ENCODE measurements at places on chromosomes 16 and 17.

- no peak for DNase-seq
These were observed 1.1 kb upstream of the DRC7 start for GRCh38 chr16:57693550-57693949.

DNA sequence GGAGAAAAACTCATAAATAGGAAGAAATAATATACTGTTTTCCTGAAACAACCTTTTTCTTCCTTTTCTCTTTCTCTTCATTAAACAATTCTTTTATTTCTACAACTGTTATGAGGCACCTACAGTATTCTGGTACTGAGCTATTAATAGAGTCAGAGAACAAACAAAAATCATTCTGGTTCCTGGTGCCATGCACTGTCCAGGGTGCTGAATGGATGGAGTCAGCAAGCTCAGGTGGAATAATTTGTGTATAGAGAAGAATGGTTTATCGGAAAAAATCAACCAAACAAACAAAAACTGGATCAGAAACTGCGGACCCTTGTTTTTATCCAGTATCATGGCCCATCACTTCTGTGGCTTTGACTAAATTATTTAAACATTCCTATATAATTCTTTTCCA lies 430.3 kb upstream of the GOT2 start:
- no peak for DNase-seq

DNA sequence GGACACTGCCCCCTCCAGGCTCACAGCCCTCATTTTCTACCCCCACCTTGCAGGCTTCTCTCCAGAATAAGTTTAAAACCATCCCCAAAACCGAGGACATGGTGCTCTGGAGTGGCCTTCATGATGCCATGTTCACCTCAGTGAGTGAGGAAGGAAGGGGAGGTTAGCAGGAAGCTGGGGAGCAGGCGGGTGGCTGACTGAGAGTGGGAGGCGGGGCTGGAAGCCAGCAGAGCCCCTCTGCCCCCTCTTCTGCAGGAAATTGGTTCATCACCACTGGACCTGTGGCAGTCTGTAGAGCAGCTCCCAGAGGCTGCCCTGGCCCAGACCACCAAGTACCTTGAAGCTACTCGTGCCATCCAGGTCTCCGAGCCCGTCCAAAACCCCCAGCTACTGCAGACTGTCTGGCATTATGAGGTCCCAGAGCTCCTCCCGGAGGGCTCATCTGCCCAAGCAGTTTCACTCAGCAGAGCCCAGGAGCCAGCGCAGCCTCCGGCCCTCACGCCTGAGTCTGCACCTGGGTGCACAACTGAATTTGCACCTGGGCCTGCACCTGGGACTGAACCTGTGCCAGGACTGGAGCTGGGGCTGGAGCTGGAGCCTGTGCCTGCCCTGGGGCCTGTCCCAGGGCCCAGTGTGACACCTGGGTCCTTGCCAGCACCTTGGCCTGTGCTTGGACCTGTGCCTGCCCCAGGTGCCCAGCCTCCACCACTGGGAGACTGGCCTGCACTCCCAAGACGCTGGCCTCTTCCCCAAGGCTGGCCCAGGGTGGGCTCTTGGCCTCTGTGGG lies 19.0 kb downstream of the C16orf96 start:
- DNase-seq: no peak

GRCh38 chr17:50468304-50469207 lies at the start of gene CHAD:
TSS of gene CHAD (minus strand) at chr17:50468880. CDS start at chr17:50468813, 67 bp downstream.
- no peak for DNase-seq

DNA sequence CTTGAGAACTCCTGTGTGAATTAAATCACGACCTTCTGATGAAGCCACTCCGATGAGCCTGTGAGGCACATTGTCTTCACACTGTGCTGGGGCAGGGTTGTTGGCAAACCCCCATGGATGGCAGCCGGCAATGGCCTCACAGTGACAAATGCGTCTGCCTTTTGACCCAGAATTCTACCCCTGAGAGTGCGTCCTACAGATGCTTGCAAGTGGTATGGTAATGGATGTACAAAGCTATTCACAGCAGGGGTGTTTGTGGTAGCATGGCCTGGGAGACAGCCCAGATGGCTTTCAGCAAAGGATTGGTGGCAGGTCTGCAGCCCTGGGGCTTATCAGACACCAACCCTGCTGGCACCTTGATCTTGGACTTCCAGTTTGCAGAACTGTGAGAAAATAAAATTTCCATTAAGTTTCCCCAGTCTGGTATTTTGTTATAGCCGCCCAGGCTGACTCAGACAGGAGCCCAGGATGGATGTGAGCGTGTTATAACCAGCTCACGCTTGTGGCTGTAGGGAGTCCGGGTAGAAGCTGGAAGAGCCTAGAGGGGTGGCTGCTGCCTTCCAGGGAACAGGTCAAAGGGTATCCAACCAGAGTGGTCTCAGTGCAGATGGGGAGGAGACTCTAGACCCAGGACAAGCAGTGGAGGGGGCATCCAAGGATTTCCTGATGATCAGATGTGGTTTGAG lies 10.1 kb downstream of the AFMID start:
- no peak for DNase-seq

DNA sequence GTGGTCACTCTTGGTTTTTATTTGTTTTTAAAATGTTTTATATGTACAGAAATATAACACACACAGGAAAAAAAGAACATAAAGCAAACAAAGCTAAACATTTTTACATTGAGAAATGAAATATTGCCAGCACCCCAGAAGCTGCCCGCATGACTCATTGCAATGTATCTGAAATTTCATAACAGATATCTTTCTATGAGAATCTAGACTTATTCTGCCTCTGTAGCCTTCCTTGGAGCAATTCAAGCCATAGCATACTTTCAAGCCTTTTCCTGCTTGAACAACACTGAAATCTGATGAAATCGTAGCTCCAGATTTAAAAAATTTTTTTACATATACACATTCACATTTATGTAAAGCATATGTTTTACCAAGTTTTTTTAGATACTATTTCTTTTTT lies 86.9 kb downstream of the RBBP6 start:
- DNase-seq: no peak

GRCh38 chr16:65038100-65038499 lies 83.8 kb downstream of the CDH11 start:
- no peak for DNase-seq

DNA sequence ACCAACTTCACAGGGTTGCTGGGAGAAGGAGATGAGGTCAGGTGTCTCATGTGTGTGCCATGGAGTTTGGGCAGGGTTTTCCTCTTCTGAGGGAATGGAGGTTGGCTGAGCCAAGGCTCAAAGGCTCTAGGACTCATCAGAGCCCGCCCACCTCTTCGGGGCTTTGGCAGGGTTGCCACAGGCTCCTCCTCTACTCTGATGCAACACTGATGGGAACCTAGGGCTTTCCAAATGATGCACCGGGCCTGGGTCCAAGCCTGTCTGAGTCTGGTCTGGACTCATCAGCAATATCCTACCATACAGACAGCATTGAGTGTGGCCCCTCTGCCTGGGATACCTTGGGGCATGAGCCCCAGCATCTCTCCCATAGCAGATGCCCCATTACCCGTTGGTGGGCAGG lies 59.5 kb upstream of the LHX1 start:
- DNase-seq: no peak

- DNase-seq: no peak
These were observed 3.9 kb downstream of the GFAP start for GRCh38 chr17:44911133-44912001.

- peak; percentile 9 for DNase-seq
These were observed 15.5 kb downstream of the MAP1LC3B start for GRCh38 chr16:87407511-87408112.

DNA sequence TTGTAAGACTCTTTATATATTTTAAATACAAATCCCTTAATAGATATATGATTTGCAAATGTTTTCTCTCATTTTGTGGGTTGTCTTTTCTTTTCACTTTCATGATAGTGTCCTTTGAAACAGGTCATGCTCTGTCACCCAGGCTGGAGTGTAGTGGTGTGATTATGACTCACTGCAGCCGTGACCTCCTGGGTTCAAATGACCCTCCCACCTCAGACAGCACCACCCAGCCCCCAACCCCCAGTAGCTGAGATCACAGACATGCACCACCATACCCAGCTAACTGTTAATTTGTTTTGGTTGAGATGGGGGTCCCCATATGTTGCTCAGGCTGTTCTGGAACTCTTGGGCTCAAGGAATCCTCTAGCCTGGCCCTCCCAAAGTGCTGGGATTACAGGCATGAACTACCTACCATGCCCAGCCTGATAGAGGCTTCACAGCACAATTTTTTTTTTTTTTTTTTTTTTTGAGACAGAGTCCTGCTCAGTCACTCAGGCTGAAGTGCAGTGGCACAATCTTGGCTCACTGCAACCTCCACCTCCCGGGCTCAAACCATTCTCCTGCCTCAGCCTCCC lies 18.5 kb upstream of the TMIGD1 start:
- DNase-seq: no peak

DNA sequence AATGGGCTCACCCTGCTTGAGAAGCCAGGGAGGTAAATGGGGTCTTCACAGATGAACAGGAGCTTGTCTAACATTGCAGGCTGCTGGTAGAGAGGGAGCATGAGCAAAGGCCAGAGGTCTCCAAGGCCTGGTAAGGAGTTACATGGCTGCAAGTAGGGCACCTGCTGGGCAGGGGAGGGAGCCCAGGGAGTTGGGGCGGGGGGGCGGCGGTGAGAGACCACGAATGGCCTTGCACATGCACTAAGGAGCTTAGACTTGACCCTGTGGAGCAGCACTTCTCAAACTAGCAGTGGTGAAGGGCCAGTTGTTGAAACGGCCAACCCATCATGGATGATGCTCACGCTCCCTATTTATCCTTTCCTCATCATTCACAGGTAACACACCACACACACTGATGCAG lies 38.4 kb downstream of the ERN1 start:
- DNase-seq: no peak

- no peak for DNase-seq
These were observed 19.0 kb downstream of the CBFA2T3 start for GRCh38 chr16:88957887-88958577.

DNA sequence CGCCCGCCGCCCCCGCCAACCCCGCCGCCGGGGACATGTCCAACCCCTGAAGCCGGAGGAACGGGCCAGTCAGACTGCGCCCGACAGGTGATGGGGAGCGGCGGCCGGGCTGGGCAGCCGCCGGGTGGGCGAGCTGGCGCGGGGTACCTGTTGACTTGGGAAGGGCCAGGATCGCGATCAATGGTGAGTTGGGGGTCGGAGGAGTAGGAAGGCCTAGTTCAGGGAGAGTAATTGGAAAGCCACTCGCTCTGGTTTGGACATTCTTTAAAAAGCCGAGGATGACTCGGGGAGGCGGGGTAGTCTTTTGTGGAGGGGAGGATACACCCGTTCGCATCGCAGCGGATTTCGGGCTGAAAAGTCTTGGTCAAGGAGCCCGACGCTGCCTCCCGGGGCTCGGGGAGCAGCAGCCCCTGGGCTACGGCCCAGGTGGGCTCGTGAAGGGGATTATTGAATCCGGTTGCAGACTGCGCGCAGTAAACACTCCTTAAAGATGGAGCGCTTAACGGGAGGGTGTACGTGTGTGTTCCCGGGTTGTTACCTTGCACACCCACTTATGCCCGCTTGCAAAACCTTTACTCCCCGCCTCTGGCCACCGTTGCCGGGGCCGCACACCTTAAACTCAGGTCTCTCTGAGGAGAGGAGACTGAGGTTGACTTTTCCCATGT lies 123.8 kb downstream of the GOSR1 start:
- peak; percentile 1 for DNase-seq

DNA sequence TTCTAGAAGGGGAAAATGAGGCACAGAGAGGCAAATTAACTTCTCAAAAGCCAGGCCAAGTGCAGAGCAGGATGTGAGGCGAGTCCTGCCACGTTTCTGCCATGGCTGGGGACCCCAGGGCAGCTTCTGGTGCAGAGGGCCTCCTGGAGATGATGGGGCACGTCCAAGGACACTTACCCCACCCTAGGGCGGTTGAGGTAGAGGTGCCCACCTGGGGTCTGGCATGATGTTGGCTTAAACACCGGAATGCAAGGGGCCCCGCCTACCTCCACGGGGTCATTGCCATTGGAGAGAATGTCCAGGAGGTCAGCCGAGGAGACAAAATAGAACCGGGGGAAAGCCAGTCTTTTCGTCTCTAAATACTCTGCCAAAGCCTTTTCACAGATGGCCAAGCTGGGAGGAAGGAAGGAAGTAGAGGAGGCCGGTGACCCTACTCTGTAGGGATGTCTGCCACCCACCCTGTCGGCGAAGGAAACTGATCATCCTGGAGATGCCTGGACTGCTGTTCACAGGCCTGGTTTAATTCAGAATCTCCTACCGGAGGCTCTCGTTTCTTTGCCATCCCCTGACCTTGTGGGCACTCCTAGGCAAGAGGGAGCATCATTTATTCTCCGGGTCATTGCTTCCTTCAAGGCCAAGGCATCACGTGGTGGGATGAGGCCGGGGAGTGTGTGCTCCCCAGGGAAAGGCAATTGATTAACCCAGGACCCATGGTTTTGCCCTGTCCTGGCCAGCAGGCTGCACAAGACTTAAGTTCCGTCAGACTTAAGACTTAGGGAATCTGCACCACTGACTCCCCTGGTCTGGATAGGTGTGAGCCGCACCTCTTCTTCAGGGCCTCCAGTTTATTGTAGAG lies 70.5 kb downstream of the DNAH17 start:
- DNase-seq: no peak

DNA sequence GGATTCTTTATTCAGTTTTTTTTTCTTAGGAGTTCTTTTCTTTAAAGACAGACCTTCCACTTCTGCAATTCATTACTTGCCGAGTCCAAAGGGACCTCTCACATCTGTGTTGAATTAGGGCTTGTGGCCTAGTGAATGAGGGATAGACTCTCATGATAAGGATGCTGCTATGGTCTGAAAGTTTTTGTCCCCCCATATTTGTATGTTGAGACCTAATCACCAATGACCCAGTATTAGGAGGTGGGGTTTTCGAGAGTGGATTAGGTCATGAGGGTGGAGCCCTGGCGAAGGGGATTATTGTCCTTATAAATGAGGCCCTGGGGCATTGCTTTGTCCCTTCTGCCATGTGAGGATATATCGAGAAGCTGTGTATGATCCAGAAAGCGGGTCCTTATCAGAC lies 9.5 kb downstream of the KRT12 start:
- no peak for DNase-seq

GRCh38 chr16:87602001-87602775 lies at the start of gene JPH3:
TSS of gene JPH3 (plus strand) at chr16:87602508. CDS start at chr16:87603147, 639 bp downstream.
- no peak for DNase-seq

DNA sequence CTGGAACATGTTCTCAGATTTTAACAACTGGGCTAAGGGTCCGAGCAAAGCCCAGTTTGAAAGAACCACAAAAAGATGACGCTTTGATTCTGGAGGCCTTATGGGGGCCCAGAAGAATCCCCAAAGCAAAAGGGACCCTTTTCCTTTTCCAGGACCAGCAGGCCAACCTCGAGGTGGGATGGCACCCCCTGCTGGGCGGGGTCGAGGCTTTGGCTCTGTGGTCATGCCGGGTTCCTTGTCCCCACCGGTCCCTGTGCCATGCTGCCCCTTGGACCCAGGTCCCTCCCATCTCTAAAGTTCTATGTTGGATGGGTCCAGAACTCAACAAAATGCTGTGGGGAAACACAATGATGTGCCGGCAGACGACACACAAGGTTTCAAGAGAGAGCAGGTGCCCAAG lies 30.9 kb downstream of the TMEM204 start:
- no peak for DNase-seq

- no peak for DNase-seq
These were observed 20.0 kb upstream of the CACNG4 start for GRCh38 chr17:66944351-66945146.

- DNase-seq: no peak
These were observed 2.9 kb downstream of the IL34 start for GRCh38 chr16:70649300-70649699.

GRCh38 chr17:27504188-27504995 lies 48.1 kb downstream of the KSR1 start:
- no peak for DNase-seq

GRCh38 chr17:81493198-81494038 lies 19.2 kb downstream of the ACTG1 start:
- no peak for DNase-seq

- DNase-seq: no peak
These were observed 2.1 kb downstream of the IGFALS start for GRCh38 chr16:1791256-1791942.

Measured in effector memory CD4-positive, alpha-beta T cell (primary cell).